ENCODE measurements at places on chromosomes 1 and 21.

DNA sequence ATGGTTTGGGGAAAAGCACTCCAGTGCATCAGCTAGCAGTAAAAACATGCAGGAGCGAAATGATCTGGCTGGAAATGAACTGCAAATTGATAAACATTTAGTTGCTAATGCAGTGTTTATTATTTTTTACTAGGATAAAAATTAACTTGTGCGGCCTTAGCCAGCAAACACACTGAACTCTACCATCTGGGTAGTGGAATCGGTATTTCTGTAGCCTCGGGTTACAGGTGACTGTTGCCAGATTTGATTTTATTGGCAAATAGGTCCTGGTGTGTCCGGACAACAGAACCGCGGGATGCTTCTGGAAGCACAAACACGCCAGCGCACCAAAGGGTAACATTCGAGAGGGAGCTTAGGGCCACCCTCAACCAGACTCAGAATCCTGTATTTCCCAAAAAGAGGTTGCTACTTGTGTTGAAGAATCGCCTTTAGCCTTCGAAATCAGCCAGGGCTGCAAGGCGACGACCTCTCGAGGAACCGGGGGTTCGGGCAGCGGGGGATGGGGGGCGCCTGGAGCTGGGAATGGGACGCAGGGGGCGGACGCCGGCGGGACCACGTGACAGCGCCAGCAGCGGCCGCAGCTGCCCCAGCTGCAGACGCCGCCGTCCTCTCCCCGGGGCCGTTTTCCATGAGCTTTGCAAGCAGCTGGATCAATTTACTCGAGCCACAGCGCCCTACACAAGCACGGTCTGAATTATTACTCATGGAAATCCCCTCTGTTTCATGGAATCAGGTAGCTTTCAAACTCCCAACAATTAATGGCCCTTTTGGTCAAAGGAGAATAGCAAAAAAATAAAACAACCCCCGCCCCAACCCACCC lies 158.8 kb downstream of the TOMM20 start:
- peaks cover 14% of the 10 kb centered on the region for H3K4me1 ChIP-seq
- H3K27ac ChIP-seq, result peak overlapping the region; percentile 71
- no peaks in the 10 kb centered on the region for H3K36me3 ChIP-seq
- no peaks in the 10 kb centered on the region for H3K27me3 ChIP-seq

DNA sequence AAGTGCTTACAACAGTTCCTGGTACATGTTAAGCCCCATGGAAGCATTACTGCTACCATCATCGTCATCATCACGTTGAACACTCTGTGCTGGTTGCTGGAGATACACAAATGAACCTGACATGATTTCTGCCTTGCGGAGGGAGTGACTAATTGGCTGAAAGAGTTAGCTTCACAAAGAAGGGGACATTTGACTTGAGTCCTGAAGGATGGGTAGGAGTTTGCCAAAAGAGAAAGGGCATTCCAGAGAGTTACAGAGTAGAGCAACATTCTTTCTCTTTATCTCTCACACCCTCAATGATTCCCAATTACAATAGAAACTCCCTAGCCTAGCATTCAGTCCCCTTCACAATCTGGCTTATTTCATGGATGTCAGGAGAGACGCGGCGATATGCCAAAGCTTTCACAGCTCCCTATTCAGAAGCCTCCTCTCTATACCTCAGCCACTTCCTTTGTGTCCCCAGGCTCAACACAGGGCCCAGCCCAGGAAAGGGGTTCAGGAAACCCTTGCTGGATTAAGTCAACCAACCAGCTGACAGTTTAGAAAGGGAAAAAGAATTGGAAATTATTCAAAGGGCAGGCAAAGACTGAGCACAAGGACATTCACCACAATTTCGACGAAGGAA lies 38.0 kb downstream of the SLC1A7 start:
- H3K4me1 ChIP-seq, result no peaks in the 10 kb centered on the region
- H3K4me3 ChIP-seq, result no peak overlapping the region
- no peaks in the 10 kb centered on the region for H3K27me3 ChIP-seq
- no peak overlapping the region for H3K27ac ChIP-seq
- no peaks in the 10 kb centered on the region for H3K36me3 ChIP-seq
- DNase-seq, result peak; percentile 45

DNA sequence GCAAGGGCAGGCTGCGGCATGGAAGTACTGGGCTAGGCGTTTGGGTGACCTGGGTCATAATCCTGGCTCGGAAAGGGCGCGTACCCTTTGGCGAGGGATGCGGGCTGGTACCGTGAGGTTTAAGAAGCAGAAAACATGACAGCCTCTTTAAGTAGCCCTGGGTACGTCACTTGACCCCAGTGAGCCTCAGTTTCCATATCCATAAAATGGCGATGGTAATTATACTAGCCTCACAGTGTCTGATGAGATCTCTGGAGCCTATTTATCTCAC lies 700 bp downstream of the PIGV start:
- H3K4me3 ChIP-seq, result peak overlapping the region; percentile 71
- H3K36me3 ChIP-seq, result no peaks in the 10 kb centered on the region
- H3K4me1 ChIP-seq, result peaks cover 16% of the 10 kb centered on the region

GRCh38 chr1:1996207-1996651 lies 7.4 kb downstream of the CFAP74 start:
- H3K27ac ChIP-seq, result no peak overlapping the region
- no peaks in the 10 kb centered on the region for H3K36me3 ChIP-seq
- DNase-seq, result no peak
- H3K27me3 ChIP-seq, result no peaks in the 10 kb centered on the region
- H3K4me1 ChIP-seq, result no peaks in the 10 kb centered on the region

DNA sequence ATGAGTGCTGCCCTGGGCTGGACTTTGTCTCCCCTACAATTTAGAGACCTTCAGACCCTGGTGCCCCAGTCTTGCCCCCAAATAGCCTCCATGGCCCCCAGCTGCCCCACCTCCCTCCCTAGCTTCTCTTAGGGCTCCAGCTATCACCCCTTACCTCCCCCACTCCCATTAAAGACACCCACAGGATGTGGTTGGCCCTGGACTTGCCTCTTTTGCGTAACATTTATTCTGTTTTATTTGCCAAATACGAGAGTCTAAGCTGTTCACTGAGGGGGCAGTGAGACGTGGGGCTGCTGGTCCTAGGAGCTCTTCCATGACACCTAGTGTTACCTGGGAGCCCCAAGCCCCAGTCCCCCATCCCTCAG lies 4.5 kb downstream of the ZC3H12A start:
- DNase-seq, result no peak
- H3K4me1 ChIP-seq, result peaks cover 15% of the 10 kb centered on the region
- H3K27me3 ChIP-seq, result no peaks in the 10 kb centered on the region

DNA sequence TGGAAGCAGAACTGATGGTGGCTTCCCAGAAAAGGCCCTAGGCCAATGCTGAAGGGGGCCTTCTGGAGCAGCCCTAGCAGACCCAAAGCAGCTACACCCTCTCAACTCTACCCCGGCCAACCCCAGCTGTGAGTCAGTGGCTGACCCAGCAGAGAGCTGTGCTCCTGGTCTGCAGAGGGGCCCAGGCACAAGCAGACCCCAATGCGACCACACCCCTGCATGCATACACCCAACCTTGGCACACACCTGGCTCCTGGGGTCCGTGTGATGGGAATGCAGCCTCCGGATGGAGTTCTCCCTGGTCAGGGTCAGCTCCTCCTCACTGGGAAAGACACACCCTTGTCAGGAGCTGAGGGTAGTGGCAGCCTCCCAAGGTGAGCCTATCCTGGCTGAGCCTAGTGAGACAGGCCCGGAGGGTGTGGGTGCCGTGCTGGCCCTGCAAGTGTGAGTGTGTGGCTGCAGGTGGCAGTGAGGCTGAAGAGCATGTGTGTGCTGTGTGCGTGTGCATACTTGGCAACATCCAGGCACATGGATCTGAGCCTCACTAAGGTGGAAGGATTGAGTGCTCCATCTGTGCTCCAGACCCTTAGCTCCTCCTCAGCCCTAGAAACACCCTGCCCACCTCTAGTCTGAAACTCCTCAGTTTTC lies 3.9 kb upstream of the ARHGAP30 start:
- H3K27ac ChIP-seq, result no peak overlapping the region
- DNase-seq, result no peak
- H3K27me3 ChIP-seq, result no peaks in the 10 kb centered on the region
- H3K36me3 ChIP-seq, result no peaks in the 10 kb centered on the region

- peaks cover 9% of the 10 kb centered on the region for H3K4me1 ChIP-seq
- H3K27ac ChIP-seq, result no peak overlapping the region
Measured at GRCh38 chr1:70140343-70140742, 65.0 kb downstream of the LRRC40 start.

DNA sequence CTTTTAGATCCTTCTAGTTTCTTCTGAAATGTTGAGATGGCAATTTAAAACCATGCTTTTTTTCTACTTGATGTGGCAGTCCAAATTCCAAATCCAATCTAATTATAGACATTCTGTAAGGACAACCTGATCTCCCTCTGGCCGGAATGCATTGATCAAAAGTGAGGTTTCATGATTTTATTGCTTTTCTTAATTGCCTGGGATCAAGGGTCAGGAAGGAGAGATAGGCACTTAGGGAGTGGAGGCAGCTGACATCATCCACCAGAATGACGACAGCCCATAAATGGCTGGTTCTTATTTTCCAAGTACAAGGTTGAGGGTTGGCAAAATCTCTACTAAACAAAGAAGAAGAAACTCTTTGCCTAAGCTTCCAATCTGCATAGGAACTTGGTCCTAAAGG lies 46.4 kb upstream of the SCCPDH start:
- H3K27ac ChIP-seq, result no peak overlapping the region
- no peaks in the 10 kb centered on the region for H3K36me3 ChIP-seq
- no peak for DNase-seq
- H3K4me1 ChIP-seq, result no peaks in the 10 kb centered on the region

DNA sequence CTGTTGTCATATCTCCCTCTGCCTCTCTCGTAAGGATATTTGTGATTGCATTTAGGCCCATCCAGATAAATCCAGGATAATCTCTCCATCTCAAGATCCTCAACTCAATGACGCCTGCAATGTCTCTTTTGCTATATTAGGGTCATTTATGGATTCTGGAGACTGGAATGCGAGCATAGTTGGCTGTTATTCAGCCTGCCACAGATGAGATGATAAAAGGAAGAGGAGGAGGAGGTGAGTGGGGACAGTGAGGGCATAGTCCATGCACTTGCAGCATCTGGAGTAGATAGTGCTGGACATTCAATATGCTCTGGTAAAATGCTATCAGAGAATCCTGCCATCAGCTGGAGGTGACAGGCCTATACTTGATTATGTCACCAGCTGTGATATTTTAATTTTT lies 131.6 kb upstream of the CACNA1E start:
- no peaks in the 10 kb centered on the region for H3K36me3 ChIP-seq
- H3K27me3 ChIP-seq, result no peaks in the 10 kb centered on the region
- H3K4me1 ChIP-seq, result no peaks in the 10 kb centered on the region
- no peak overlapping the region for H3K27ac ChIP-seq
- DNase-seq, result no peak

GRCh38 chr1:38766125-38766524 lies 93.4 kb downstream of the RRAGC start:
- no peak overlapping the region for H3K27ac ChIP-seq
- H3K4me3 ChIP-seq, result no peak overlapping the region
- H3K27me3 ChIP-seq, result no peaks in the 10 kb centered on the region
- H3K36me3 ChIP-seq, result no peaks in the 10 kb centered on the region

DNA sequence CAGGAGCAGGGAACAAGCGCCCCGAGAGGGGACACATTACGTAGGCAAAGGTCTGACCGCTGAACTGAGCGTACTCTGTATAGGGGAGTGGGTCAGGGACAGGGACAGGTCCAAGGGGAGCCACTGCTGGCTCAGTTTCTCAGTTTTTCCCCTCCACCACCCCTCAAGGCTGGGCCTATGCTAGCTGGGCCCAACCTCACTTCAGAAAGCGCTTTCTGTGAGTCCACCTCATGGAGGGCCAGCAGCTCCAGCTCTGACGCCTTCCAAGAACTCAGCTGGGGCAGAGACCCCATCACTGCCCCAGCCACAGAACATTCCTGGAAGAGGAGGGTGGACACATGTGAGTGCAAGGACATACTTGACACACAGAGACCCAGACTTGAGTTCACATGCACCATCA lies 242.0 kb downstream of the FOXD2 start:
- no peak overlapping the region for H3K27ac ChIP-seq
- H3K4me1 ChIP-seq, result no peaks in the 10 kb centered on the region
- no peaks in the 10 kb centered on the region for H3K27me3 ChIP-seq
- DNase-seq, result no peak
- no peak overlapping the region for H3K4me3 ChIP-seq

GRCh38 chr1:48341221-48341620 lies 118.7 kb downstream of the SLC5A9 start:
- no peak for DNase-seq
- no peaks in the 10 kb centered on the region for H3K4me1 ChIP-seq
- no peaks in the 10 kb centered on the region for H3K27me3 ChIP-seq
- H3K4me3 ChIP-seq, result no peak overlapping the region
- no peak overlapping the region for H3K27ac ChIP-seq

DNA sequence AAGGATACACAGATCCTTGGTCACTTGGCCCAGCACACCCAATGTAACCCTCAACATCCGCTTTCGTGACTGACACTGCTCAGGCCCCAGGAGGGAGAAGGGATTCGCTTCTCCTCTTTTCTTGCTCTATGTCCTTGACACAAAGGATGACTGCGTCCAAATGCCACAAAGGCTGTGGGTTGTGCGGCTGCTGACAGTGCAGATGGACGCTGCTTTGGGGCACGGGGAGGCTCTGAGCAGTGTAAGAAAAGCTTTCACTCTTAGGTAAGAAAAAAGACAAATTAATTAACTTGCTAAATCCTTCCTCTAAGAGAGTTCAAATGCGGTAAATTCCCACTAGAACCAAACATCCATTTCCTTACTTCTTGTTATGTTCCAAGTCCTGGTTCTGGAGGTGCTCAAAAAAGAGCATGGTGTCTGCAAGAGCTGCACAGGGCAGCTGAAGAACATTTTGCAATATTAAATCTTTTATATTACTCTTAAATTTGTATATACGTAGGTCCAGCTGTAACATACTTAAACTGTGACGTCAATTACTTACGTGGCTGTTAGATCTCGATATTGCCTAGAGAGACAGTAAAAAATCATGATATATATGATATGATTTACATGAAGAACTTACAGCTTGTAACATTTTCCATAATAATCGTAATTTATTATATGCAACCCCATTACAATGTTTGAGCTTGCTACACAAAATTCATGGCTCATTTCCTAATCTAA lies 19.4 kb upstream of the EPHB2 start:
- H3K4me1 ChIP-seq, result no peaks in the 10 kb centered on the region
- no peak for DNase-seq
- H3K27ac ChIP-seq, result no peak overlapping the region
- H3K4me3 ChIP-seq, result no peak overlapping the region
- no peaks in the 10 kb centered on the region for H3K36me3 ChIP-seq
- no peaks in the 10 kb centered on the region for H3K27me3 ChIP-seq
